Gastroesophageal sphincter (tissue), 4 donors: ENCODE measurements at places on chromosomes 6 and 20. TPM values are rescaled to one million over a fixed set of nuclear protein-coding genes. Genes with fewer than 3 reads are reported as not detected.

DNA sequence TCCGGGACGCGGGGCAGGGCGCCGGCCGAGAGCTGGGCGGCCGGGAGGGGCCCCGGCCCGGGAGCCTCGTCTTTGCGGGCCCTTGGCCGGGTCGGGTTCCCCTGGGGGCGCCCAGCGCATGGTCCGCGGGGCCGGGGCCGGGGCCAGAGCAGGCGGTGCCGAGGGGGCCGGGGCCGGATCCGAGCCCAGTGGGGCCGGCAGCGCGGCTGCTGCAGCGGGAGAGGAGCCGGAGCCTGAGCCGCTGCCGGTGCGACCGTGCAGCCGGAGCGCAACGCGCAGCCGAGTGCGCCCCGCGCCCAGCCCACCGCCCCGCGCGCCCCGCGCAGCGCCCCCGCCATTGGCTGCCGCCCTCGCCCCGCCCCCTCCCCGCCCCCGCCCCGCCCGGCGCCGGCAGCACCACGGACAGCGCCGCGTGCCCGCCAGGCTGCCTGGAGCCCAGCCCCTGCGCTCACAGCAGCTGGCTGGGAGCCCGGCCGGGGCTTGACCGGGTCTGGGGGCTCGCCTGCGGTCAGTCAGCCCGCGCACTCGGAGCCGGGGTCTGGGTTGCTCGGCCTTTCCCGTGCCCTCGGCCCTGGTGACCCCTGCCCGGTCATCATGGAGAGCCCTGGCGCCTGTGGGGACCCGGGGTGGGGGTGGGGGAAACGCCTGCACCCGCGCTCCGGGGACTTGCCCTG is at the start of gene HRH3:
HRH3 (minus strand) TSS at position 287 of the 674 bp plus-strand sequence. CDS start 308 bp downstream, outside the sequence.
- peak; percentile 66 for ATAC-seq

GRCh38 chr6:434051-434705 is 42.6 kb downstream of the IRF4 start:
- no peak for ATAC-seq

Gene RAET1L
- 0.62 TPM for total RNA-seq

- no peak for ATAC-seq
Observed at GRCh38 chr6:130188207-130188899, 34.4 kb downstream of the SAMD3 start.

- ATAC-seq, result no peak
Observed at GRCh38 chr20:12984863-12985262, 23.9 kb upstream of the SPTLC3 start.

- no peak for ATAC-seq
Observed at GRCh38 chr6:74058606-74059005, 362.6 kb downstream of the CD109 start.

- no peak for ATAC-seq
Observed at GRCh38 chr6:129543981-129544380, 166.0 kb downstream of the ARHGAP18 start.

GRCh38 chr20:10131732-10132345 is 86.8 kb upstream of the SNAP25 start:
- ATAC-seq, result peak; percentile 63

- ATAC-seq, result no peak
Observed at GRCh38 chr6:135118134-135118730, 62.9 kb upstream of the MYB start.

GRCh38 chr6:89862698-89863097 is 31.6 kb upstream of the GJA10 start:
- no peak for ATAC-seq

DNA sequence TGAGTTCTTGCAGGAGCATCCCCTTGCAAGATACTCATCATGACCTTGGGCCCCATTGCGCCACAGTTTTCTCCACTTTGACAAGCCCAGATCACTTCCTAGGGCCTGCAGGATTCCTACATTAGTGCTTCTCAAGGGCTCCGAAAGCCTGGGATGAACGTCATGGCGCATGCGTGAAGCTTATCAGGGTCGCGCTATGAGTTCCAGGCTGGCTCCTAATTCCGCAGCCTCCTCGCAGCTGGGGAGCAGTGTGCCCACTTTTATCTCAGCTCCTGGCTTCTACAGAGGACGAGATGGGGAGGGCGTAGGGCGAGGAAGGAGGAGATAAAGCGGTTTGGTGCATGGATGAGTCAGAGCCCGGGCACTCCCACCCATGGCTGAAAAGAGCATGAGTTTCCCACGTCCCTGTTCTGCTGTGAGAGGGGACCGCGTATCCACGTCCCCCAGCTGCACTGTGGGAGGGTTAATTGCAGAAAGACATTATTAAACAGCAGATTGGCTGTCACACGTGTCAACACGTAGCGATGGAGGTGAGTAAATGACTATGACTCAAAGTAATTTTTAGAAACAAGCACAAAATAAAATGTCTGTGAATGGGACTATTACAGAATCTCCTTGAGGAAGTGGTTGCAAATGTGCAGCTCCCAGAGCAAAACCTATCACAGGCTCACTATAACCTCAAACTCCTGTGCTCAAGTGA is 72.9 kb upstream of the DSP start:
- ATAC-seq, result peak; percentile 50

Gene CAGE1
- not detected for total RNA-seq

DNA sequence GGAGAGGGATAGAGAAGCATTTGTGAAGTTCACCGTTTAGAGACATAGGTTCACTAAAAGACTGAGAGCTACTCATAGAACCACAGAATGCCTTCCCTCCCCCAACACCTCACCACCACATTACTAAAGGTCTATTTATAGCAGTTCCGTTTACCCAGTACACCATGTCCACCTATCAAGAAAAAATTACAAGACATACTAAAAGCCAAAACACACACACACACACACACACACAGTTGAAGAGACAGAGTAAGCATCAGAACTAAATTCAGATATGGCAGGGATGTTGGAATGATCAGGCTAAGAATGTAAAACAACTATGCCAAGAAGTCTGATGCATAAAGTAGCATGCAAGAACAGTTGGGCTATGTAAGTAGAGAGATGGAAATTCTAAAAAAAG is 52.3 kb downstream of the SLC22A3 start:
- ATAC-seq, result peak; percentile 91

GRCh38 chr6:1885576-1886011 is 275.9 kb downstream of the FOXC1 start:
- no peak for ATAC-seq

- ATAC-seq, result no peak
Observed at GRCh38 chr20:11777387-11778205, 140.1 kb upstream of the BTBD3 start.

Gene RNF182
- not detected for total RNA-seq

Gene SLC35D3
- total RNA-seq, result not detected

GRCh38 chr6:148432462-148433195 is 90.0 kb downstream of the SASH1 start:
- peak; percentile 55 for ATAC-seq

Gene SYCP2L
- total RNA-seq, result 2.5 TPM

- ATAC-seq, result no peak
Observed at GRCh38 chr6:76814496-76815458, 648.5 kb downstream of the HTR1B start.

Gene PERP
- 33.0 TPM for total RNA-seq

- no peak for ATAC-seq
Observed at GRCh38 chr6:147103694-147104093, 100.5 kb upstream of the STXBP5 start.

GRCh38 chr6:8513174-8513573 is 77.8 kb upstream of the SLC35B3 start:
- no peak for ATAC-seq

GRCh38 chr6:139219271-139219729 is 72.5 kb downstream of the TXLNB start:
- peak; percentile 94 for ATAC-seq

GRCh38 chr6:160798625-160799024 is 96.6 kb downstream of the PLG start:
- no peak for ATAC-seq

- no peak for ATAC-seq
Observed at GRCh38 chr6:85670573-85670972, 27.9 kb upstream of the SYNCRIP start.

DNA sequence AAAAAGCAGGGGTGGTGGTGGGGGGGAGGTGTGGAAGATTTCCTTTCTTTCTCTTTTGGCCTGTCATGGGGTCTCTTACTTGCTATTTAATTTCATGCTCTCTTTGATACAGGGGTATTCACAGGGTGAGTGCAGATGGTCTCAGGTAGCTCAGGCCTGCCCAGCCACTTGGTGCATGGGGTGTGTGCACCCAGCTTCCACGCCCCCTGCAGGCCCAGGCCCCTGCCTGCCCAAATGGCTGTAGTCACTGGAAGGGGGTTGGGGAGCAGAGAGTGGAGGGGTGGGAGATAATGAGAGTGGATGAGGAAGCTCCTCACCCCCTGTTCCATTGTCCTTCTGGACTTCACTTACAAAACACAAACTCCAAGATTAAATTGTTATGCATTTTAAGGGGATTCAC is 133.6 kb upstream of the SGK1 start:
- no peak for ATAC-seq

- no peak for ATAC-seq
Observed at GRCh38 chr20:31829731-31830130, 10.6 kb downstream of the MYLK2 start.

- no peak for ATAC-seq
Observed at GRCh38 chr6:10633216-10633615, 61.2 kb downstream of the C6orf52 start.

DNA sequence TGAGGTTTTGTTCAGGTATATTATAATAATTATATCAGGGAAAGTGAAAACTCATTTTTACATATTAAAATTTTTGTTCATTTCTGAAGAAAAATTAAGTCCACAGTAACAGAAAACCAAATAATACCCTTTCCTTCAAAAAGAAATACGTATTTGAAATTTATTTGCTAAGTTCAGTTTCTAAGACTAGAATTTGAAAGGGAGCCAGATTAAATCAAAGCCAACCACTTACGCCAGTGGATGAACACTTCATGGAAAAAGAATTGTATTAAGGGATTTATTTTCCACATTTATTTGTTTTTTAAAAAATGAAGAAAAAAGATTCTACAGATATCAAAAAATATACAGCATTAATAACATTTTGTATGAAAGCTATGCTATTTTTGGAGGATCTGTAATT is 654.4 kb downstream of the EYS start:
- no peak for ATAC-seq

- no peak for ATAC-seq
Observed at GRCh38 chr6:53920881-53921280, 126.1 kb downstream of the LRRC1 start.

Gene BCKDHB
- 32.4 TPM for total RNA-seq

GRCh38 chr6:125984311-125984710 is 2.0 kb upstream of the TRMT11 start:
- ATAC-seq, result no peak

DNA sequence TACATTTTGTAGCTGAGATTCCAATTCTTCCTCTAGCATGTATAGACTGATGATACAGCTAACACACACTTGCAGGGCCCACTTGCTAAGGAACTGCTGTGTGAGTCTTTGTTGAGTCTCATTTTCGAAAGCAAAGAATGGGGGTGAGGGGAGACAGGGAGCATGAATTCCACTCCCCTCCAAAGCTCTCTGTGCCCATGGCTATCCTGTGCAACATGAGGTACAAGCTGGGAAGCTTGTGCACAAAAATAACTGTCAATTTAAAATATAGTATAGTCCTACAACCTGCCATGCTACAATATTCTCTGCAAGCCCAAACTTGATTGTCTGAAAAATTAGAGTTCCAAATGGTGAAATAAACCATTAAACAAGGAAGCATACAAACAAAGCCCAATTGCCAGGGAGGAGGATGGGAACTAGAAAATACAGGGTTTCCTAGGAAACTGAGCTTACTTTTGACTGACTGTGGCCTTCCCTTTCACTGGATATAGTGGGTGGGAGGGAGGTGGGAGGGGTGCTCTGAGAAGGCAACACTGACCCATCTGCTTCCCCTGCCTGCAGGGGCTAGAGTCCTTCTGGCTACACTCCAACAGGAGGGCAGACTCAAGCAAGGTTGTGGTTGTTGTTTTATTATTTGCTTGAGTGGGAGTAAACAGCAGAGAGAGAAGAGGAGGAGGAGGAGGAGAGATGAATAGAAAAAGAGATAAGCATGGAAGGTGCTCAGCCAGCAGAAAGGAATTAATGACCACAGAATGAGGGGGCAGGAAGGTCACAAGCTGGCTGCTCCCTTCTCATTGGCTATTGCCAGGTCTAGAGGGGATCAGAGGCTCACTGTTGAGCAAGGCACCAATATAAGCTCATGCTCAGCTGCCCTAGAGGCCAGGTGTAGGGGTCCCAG is 84.6 kb downstream of the FYN start:
- ATAC-seq, result no peak

Gene PRSS35
- 0.46 TPM for total RNA-seq

- no peak for ATAC-seq
Observed at GRCh38 chr20:58709703-58710039, 17.1 kb downstream of the NPEPL1 start.
